ENCODE measurements at places on chromosomes 1 and 21.
A peak's percentile ranks its signal among the peaks of the same experiment; 100 is the strongest.

- no peak for DNase-seq
Measured at GRCh38 chr1:21706151-21706835, 37.1 kb upstream of the RAP1GAP start.

- no peak for DNase-seq
Measured at GRCh38 chr1:55707196-55707595, 492.0 kb upstream of the USP24 start.

GRCh38 chr1:227890451-227891222, 57.1 kb downstream of the WNT9A start:
- DNase-seq: no peak

- DNase-seq: no peak
Measured at GRCh38 chr1:8407652-8408051, 89.7 kb downstream of the SLC45A1 start.

DNA sequence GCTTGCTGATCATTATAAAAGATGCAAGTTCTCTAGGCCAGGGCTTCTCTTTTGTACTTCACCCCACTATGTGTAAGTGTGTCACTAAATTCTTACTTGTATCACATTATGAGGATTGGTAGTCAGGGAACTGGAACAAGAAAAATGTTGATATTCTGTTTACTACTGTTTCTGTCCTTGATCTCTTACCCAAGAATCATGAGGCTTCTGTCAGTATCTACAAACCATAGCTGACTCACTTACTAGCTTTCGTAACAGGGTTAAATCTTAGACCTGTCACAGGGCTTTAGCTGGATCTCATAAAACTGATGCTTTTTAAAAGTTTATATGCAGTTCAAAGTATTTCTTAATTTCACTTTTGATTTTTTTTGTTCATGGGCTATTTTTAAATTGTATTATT, 681.2 kb downstream of the PLPP3 start:
- DNase-seq: no peak

DNA sequence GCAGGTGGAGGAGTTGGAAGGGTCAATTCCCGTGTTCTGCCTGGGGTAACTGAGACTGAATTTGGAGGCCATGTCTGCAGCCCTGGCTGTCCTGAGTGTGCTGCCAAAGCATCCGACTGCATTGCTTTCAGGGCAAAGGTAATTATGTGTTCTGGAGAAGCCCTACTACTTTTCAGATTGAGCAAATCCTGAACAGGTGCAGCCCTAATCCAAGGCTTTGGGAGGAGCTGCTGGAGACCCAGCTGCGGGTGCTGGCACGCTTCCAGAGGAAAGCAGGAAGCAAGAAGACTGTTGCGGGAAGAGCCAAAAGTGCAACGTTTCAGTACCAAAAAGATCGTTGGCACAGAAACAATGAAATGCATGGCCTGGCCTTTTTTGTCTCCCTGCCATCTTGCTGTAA, 73.7 kb upstream of the NRIP1 start:
- no peak for DNase-seq

DNA sequence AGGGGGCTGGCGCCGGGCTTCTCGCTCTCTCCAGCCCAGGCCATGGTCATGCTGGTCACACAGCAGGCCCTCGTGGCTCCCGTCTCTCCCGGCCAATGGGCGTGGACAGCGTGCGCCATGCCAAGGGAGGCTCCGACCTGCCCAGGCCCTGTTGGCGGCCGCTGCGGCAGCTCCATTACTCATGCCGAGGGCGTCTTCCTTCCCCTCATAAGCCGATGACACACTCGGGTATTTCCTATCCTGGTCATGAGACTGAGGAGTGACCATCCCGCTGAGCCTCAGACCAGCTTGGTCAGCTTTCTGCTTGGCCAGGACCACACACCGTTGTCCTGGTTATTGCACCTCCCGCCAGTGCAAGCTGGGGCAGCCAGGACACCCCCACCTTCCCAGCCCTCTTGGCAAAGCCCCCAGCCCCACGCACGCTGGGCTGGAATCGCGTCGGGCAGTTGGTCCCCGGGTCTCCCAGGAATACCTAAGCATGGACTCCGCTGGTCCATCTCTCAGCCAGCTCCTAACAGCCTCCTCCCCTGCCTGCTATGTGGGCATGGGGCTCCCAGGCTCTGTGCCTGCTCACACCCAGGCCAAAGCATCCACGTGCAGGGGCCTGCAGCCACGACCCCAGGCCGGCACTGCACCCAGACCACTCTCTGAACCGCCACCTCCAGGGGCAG, 49.8 kb downstream of the ARHGEF16 start:
- DNase-seq: no peak

DNA sequence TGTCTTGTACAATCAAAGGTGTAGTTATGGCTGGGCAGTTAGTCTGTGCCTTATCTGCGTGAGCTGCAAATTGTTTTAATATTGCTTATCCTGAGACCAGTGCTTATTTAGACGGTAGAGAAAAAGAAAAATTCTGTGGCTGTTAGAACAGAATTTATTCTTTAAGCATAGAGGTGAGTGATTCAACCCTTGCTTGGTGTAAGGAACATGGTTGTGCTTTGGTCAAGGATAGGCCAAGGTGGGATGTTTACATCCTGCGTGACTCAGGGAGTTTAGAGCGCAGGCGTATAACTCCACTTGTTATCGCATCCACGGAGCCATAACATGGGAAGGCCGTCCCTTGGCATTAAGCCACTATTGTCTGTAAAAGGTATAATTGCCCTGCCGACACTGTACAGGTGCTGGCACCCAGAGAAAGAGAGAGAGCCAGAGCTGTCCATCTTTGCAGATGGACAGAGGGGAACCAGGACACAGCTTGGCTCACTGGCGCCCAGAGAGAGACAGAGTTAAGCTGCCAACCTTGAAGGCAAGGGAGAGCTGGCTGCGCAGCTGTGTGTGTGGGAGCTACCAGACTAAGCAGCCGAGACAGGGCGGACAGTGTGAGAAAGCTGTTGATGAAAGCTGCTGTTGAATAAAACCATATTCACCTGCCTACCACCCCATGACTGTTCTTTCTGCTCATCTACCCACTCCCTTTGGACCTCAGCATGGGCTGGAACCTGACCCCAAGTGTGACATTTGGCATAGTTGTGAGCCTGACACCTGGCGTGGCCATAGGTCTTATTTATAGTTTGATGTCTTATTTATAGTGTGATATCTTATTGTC, 200.4 kb downstream of the DYRK1A start:
- DNase-seq: no peak

DNA sequence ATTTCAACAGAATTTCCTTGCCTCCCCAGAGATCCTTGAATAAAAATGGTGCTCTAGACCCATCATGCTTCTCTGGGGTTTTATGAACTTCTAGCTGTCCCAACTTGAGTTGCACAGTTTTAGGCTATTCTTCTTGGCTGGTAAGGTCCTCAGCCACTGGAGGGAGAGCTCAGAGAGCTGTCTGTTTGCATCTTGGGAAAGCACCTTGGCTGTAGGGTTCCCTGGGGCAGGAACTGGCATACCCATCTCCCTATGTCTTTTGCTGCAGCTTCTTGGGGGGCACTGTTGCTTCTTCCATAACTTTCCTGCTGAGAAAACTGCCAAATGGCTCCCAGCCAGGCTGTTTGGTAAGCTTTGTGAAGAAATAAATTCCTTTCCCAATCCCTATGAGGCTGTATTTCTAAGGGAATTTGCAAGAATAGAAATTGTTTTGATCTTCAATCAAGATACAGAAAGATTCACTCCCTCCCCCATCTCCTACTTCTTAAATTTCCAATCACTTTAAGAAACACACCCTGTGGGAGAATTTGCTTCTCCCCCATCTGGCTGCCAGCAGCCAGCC, 8.2 kb upstream of the FMOD start:
- DNase-seq: no peak

DNA sequence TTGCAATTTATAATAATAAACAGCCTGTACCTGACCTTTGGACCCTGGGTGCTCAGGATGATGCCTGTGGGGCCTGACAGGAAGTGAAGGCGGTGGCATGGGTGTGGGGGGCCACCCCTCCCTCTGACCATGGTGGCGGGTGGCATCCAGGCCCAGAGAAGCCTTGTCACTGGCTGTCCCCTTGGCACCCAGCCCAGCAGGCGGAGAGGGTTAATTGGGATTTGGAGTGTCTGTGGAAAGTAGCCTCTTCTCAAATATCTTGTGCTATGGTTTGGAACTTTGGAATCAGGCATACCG, 20.5 kb downstream of the SOX13 start:
- DNase-seq: no peak

DNA sequence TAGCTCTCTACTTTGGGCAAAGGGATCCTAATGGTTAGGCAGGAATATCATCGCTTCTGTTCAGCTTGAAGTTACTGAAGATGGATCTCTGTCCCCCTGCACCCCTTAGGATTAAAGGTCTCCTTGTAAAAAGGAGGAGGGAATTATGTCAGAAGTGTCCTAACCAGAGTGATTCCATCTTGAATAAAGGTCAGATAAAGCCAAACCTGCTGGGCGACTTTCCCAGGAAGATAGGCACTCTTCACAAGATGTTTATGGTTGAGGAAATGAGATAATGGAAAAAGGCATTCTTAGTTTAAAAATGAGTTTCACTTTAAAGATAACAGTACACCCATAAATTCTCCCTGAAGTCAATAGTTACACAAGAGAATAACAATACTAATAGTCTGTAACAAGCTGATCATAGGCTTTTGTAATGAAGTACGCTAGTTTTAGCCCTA, 1.7 kb upstream of the NENF start:
- no peak for DNase-seq

GRCh38 chr1:117346206-117346928, 20.9 kb upstream of the MAN1A2 start:
- peak; percentile 72 for DNase-seq

GRCh38 chr1:90358448-90358847, 358.7 kb downstream of the BARHL2 start:
- no peak for DNase-seq

GRCh38 chr1:44717156-44717555, 13.8 kb downstream of the RNU5D-1 start:
- DNase-seq: no peak

DNA sequence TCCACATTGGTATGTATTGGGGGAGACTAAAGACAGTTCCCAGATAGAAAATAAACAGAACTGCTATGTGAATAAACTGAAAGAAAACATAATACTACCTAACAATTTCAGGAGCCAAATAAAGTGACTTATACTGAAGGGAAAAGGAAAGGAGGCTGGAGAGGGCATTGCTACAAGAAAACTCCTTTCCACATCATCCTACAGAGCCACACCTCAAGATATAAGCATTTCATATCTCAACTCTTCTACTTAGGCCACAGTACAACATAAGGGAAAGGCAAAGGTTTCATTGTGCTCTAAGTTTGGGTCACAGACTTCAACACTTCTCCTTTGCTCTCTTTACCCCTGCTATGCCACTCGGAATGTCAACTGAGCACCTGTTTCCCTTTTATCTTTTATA, 54.9 kb downstream of the ST7L start:
- no peak for DNase-seq

- no peak for DNase-seq
Measured at GRCh38 chr1:159000625-159001024, 9.1 kb upstream of the IFI16 start.

DNA sequence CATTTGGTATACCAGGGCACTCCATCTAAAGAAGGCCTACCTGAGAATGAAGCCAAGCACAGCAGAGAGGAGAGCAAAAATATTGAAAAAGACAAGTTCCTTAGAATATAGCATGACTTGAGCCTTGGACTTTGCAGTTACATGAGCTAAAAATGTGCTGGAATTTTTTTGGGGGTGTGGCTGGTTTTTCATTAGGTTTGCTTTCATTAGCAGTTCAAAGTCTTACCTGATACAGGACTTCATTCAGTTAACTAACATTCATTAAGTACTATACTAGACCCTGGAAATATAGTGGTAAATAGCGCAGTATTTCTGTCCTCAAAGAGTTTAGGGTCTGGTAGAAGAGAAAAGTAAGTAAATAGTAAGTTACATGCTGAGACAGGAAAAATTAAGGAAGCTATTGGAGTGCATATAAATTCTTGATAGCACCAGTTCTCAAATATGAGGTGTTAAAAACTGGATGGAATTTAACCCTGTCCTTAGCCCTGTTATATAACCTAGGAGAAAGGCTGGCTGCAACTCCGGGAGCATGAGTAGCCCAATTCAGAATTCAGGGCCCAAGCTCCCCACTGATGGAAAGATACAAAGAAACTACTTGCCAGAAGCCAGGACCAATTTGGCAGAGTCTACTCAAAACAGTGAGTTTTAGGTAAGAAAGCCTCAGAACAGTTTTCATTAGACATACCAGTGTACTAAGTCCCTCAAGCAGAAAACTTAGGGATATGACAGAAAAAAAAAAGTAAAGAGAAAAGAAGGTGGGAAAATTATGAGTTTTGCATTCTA, 3.1 kb upstream of the DOCK7 start:
- no peak for DNase-seq

DNA sequence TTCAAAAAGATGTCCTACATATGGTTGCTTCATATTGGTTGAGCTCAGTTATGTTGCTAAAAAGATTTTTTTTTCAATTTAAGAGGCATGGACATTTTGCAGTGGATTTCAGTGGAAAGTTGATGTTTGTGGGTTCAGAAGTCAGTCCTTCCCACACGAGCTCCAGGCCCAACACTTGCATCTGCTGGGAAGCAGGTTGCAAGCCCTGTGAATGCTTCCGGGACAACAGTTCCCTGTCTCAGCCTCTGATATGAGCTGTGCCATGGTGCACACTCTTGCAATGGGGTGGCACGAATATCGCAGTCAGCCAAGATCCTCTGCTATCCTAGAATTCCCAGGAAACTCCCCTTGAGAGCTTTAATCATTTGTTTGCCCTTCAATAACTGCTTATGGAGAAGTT, 30.3 kb upstream of the ABCG1 start:
- DNase-seq: no peak
